Stromal cell of bone marrow (primary cell): ENCODE measurements at places on chromosomes 5 and 9.

GRCh38 chr5:54207566-54207965 is 102.8 kb downstream of the ARL15 start:
- no peak for DNase-seq

- no peak for DNase-seq
Measured at GRCh38 chr5:118450554-118451332, 537.6 kb downstream of the DTWD2 start.

- no peak for DNase-seq
Measured at GRCh38 chr5:71794061-71794695, 75.1 kb downstream of the CARTPT start.

DNA sequence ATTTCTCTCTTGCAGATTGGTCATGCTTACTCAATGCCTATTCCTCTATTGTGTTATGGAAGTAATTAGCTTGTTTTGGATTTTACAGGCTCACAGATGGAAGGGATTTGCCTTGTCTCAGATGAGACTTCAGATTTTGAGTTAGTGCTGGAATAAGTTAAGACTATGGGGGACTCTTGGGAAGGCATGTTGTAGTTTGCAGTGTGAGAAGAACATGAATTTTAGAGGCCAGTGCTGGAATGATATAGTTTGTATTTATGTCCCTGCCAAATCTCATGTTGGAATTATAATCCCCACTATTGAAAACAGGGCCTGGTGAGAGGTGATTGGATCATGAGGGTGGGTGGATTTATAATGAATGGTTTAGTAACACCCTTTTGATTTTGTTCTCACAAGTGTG is 6.1 kb upstream of the TUSC1 start:
- DNase-seq: no peak

GRCh38 chr9:135299239-135299590 is 180.4 kb upstream of the PPP1R26 start:
- DNase-seq: no peak

GRCh38 chr9:133067006-133067405 is 5.2 kb downstream of the CEL start:
- no peak for DNase-seq

GRCh38 chr5:2750758-2751464 is 566 bp downstream of the IRX2 start:
- no peak for DNase-seq

DNA sequence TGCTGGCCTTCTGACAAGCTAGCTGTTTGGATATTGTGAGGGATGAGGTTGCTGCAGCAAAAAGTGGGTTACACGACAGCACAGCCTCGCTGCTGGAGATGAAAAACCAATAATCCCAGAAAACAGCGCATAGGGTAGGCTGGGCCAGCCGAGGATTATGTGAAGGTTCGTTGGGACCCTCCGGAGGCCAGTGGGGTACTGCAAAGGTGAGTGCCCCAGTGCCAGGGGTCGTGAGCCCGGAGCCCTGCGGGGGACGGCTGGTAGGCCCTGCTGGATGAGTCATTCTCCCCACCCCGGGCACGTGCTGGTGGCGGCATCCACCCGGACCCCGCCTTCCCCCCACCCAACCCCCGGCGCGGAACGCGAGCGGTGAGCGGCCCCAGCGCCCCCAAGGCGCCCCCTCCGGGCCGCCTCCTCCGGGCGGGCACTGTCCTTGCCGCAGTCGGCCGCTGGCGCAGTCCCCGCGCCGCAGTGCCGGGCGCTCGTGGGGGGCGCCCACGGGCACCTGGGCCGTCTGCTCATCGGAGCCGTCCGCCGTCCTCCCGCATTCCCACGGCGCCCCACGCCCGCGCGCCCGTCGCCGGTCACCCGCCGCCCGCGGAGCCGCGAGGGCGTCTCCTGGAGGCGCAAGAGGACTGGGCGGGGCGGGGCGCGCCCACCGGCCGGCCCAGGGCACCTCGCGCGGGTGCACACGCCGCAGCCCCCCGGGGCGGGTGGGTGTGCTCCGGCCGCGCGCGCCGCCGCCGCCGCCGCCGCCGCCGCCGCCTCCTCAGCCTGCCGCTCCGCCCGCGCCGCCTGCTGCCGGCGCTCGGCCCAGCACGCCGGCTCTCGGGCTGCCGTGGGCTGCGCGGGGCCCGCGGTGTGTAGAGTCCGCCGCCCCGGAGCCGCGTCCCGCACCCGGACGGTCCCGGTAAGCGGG is at the start of gene PHF24:
TSS of gene PHF24 (plus strand) at position 794 of the 919 bp plus-strand sequence. CDS start 13,014 bp downstream, outside the sequence.
- DNase-seq: no peak

GRCh38 chr5:73120222-73121118 is at the start of gene TMEM171:
Gene TMEM171 (plus strand): TSS chr5:73120575. CDS start chr5:73123374, 2,799 bp downstream.
- peak; percentile 12 for DNase-seq

DNA sequence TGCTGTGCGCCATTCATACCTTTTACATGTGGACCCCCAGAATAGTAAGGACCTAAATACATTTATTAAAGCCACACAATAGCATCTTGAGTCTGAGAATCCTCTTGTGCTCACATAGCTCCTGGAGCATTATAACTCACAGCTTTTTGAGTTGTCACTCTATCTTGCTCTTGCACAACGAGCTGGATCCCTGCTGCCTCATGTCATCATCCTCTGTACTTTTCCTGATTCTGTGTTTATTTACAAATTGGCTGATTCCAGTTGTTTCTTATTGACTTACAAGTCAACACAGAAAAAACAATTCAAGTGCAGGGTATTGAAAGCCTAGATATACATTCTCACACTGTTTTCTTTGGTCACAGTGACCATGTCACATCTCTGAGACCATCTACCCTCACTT is 112.9 kb downstream of the SLC1A3 start:
- no peak for DNase-seq

DNA sequence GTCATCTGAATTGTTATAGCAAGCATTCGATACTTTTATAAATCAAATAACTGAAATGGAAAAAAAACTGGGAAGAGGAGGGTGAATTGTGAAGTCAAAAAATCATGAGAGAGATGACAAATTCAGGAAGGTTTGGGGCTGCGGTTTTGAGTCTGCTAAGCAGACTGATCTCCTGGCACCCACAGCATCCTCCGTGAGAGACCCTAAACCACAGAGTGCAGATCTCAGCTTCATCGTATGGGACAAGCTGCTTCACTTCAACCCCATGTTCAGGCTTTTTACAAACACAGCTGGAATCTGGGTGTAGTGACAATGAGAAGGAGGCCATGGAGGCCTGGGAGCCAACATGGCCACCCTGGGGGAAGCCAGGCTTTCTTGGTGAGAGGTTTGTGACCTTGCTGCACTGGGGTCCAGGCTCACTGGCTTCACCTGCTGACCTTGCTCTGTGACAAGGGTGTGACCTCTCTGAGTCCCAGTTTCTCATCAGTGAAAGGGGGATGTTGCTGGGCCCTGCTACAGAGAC is 19.4 kb downstream of the USP20 start:
- no peak for DNase-seq

DNA sequence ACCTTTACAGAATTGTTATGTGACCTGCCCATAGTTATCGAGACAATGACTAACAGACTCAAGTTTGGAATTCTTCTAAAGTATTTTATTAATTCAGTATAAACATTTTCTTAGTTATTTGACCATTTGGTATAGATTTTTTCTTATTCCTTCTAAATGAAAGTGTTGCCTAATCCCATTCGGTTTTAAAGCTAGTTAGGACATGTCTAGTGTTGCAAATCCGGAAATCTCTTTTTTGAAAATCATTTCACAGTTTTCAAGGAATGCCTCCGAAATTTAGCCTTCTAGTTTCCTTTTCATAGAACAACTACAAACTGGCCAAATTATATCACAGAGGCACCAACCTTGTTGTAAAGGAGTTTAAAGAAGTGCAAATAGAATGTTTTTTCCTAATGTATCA is 171.8 kb downstream of the XRCC4 start:
- DNase-seq: no peak

- no peak for DNase-seq
Measured at GRCh38 chr9:135664801-135665794, 2.0 kb downstream of the LCN9 start.

- DNase-seq: peak; percentile 62
Measured at GRCh38 chr5:79011219-79011836, 26.2 kb upstream of the ARSB start.

DNA sequence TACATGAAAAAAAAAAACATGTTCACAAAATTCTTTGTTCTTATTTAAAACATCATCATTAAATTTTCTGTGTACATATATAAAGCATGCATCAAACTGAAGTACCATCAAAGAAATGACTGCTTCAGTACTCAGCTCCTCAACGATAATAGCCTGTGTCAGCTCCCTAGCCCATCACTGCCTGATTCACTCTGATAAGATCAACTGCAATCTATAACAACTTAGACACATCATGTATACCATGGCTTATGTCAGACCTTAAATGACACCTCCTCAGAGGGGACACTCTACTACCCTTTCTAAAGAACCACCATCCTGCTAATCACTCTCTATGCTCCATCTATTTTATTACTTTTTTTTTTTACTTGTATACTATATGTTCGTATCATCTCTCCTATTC is 200.5 kb upstream of the TLE4 start:
- no peak for DNase-seq

GRCh38 chr5:143699121-143699520 is 112.8 kb upstream of the HMHB1 start:
- no peak for DNase-seq

DNA sequence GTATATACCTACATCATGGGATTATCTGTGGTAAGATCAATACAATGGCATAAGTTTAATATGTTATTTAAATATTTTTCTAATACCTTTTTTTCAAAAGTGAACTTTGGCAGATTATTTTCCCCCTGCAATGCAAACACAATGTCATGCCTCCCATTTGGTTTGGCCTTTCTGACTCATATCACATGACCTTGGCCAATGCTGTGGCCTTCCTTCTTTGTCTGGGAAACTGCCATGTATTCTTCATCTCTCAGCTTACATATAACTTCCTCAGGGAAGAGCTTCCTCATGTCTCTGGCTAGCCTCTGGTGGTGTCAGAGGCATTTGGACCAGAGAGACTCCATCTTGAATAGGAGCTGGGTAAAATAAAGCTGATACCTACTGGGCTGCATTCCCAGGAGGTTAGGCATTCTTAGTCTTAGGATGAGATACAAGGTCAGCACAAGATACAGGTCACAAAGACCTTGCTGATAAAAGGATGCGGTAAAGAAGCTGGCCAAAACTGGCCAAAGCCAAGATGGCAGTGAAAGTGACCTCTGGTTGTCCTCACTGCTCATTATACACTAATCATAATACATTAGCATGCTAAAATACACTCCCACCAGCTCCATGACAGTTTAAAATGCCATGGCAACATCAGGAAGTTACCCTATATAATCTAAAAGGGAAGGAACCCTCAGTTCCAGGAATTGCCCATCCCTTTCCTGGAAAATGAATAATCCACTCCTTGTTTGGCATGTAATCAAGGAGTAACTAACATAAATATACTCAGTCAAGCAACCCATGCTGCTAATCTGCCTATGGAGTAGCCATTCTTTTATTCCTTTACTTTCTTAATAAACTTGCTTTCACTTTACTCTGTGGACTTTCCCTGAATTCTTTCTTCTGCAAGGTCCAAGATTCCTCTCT is 76.0 kb downstream of the C9orf153 start:
- DNase-seq: peak; percentile 21

GRCh38 chr5:40687321-40687720 is 7.6 kb downstream of the PTGER4 start:
- no peak for DNase-seq

DNA sequence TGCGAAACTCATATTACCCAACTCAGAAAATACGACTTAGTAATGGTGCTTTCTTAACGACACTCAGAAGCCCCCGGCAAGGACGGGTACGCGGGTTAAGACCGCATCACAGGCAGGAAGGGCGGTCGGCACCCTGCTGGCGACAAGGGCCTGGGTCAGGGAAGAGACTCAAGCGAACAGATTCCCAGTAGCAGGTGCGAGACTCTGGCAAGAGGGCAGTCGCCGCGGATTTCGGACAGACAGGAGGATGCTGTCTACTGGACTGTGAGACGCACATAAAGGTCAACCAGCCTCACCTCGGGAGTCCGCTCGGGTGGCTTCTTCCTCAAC is 398 bp downstream of the RAPGEF6 start:
- no peak for DNase-seq

DNA sequence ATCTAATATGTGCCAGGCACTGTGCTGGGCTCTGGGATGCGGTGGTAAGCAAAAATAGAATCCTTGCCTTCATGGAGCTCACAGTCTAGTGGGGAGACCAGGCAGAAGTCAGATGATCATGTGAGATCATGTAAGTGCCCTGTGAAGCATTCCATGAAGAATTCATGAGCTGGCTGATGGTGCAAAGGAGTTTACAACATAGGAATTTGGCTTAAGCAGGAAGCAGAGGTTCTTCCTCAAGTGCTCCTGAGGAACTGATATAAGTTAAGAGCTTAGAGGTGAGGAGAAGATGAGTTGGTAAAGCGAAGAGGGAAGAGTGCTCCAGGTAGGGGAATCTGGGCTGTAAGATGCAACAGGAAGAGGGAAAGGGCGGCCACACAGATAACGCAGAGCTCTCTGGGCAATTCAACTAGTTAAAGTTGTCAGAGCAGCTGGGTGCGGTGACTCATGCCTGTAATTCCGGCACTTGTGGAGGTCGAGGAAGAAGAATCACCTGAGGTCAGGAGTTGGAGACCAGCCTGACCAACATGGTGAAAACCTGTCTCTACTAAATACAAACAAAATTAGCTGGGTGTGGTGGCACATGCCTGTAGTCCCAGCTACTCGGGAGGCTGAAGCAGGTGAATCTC is 78.5 kb upstream of the SPATA31D4 start:
- DNase-seq: no peak

DNA sequence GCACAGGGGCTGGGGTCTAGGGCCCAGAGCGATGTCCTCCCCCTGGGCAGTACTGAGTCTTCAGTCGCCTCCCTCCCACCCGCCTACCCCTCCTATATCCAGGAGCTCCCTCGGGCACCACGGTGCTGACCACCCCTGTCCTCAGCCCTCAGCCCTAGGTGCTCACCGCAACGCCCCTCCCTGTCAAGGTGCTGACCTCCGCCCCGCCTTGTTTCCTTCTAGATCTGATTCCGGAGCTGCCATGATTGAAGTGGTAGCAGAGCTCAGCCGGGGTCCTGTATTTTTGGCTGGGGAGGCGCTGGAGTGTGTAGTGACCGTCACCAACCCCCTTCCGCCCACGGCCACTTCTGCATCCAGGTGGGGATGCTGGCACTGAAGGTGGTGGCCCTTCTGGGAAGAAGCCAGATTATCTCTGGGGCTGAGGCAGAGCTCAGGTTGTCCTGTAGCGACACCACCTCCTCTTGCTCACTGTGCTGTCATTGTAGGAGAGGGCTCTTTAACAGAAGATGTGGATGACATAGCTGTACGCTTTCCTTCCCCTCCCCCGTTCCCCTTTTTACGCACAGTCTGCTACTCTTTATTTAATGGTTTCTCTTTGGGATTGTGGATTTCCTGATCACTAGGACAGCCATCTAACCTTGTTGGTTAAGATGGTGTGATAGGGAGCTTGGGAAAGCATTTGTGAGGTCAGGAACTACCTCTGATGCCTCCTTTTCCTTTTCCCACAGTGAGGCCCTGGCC is 598 bp downstream of the RGP1 start:
- no peak for DNase-seq

GRCh38 chr9:27432308-27432707 is 91.8 kb upstream of the IFNK start:
- no peak for DNase-seq

DNA sequence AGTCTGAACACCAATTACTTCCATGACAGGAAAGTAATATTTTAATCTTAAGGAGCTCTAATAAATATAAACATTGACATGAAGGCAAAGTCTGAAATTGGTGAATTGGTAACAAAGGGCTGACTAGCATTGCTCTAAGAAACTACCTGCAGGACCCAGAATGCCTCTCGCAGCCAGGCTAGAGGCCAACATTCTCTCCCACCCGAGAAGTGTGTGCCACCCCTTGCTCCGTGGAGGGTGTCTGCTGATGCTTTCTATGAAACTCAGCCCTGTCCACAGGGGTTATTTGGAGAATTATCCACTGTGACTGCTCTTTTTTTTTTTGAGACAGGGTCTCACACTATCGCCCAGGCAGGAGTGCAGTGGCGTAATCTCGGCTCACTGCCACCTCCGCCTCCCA is 81.4 kb downstream of the USP20 start:
- DNase-seq: no peak
